K562 (cell line): ENCODE measurements at places on chromosomes 13 and 19.
A peak's percentile ranks its signal among the peaks of the same experiment; 100 is the strongest.

- DNase-seq: no peak
Observed at GRCh38 chr13:62387647-62388046, 972.0 kb upstream of the PCDH20 start.

DNA sequence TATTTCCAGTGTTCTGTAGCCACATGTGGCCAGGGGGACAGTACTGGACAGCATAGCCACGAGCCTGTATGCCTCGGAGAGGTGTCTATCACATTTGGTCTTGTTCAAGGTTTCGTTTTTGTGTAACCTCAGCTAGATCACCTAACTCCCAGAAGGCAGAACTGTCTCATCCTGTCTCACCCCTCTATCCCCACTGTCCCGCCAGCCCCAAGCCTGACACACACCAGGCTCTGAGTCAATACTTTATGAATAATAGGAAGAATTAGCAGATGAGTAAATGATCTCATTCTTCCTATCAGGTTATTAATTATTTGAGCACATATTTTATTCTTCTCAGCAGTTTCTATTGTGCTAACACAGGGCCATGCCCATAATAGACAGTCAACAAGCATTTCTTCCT lies 132.2 kb downstream of the NUFIP1 start:
- no peak for DNase-seq

- no peak for DNase-seq
Observed at GRCh38 chr19:6711605-6712004, 8.8 kb downstream of the C3 start.

DNA sequence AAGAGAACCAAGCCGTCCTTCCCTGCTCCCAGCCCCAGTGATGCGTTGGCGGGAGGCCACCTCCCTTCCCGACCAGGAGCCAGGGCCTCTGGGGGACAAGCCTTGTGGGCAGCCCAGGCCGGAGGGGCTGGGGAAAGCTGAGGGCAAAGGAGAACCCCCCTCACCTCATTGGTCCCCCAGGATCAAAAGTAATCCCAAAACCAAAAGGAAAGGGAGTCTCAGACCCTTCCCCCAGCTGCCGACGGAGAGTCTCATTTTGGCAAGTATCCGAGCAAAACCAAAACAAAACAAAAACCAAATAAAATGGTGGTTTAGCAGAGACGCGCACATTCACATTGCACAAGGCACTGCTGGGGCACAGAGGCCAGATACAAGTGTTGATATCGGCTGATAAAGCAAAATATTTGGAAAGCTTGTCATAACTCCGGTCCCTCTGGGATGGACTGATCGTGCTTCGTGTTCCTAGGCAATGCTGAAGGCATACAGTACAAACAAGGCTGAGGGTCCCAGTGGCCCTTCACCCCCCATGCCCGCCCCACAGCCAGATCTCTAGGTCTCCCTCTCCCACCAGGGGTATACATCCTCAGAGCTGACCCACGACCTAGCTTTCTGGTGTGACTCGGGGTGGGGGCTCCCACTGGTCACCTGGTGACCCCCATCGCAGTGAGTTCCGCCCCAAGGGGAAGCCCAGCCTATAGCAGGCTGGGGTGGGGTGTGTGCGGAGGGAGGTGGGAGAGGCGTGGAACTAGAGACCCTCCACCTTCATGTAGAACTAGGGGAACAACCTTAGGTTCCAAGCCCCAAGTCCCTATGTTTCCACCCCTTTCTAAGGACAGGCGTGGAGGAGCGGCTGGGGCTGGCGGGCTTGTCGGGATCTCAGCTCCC lies 2.1 kb downstream of the CEBPA start:
- DNase-seq: no peak

- no peak for DNase-seq
Observed at GRCh38 chr19:42558450-42559150, 30.3 kb upstream of the CEACAM1 start.

DNA sequence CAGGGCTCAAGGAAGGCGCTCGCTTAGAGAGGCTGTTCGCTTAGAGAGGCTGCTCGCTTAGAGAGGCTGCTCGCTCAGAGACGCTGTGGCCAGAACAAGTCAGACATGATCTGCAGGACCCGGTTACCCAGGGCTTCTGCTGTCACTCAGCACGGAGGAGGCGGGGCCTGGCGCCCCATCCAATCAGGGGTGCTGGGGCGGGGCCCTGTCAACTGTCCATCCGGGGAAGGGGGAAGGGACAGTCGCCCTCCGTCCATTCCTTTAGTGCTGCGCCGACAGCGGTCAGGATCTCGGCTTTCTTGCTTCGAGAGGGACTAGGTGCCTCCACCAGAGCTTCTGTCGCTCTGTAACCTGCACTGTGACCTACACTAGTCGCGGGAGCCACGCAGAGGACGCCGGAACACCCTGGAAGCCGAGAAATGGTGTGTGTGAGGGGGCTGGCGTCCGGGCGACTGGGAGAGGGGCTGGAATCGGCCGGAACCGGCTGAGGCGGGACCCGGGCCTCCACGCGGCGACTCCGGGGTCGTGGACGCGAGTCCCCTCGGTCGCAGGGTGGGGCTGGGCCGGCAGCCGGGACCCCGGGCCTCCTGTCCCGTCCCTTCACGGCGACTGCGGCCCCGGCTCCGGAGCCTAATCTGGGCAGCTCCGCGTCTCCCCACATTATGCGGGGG lies at the start of gene ZNF440:
TSS of gene ZNF440 (plus strand) at position 245 of the 671 bp plus-strand sequence. CDS start at position 420, 175 bp downstream.
- peak; percentile 98 for DNase-seq

- DNase-seq: peak; percentile 89
Observed at GRCh38 chr19:43519436-43520088, 7.4 kb downstream of the ETHE1 start.

GRCh38 chr19:848386-848921 lies 3.6 kb upstream of the ELANE start:
- no peak for DNase-seq

DNA sequence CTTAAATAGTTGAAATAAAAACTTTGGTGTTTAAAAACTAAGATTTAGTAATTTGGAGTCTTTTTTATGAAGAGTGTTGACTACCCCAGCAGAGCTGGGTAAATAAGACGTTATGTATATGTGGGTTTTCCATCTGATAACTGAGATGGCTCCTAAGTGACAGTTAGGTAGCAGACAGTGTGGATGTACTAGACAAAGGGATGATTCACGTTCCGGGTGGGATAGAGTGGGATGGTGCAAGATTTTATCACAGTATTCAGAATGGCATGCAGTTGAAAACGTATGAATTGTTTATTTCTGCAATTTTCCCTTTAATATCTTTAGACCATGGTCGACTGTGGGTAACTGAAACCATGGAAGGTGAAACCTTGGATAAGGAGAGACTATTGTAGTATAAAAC lies 50.4 kb downstream of the NAA16 start:
- no peak for DNase-seq
